ENCODE measurements at places on chromosomes 7 and 10.
A peak's percentile ranks its signal among the peaks of the same experiment; 100 is the strongest.

GRCh38 chr7:15626041-15626440, 60.4 kb downstream of the MEOX2 start:
- no peak for DNase-seq

GRCh38 chr10:79170993-79171392, 102.2 kb downstream of the ZMIZ1 start:
- DNase-seq = no peak

DNA sequence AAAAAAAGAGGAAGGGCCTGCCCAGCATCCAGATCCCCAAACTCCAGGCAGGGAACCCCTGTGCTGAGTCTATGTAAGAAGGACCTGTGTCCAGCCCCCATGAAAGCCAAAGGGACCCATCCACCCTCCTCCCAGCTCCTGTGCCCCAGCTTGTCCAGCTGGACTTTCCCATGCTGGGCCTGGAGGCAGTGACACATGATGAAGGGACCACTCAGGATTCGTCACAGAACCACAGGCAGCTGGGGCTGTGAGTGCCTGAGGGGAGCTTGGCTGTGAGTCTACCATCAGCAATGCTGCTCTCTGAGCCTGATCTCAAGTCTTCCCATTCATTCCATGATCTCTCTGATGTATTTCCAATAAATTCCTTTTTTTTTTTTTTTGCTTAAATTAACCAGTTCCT, 36.2 kb upstream of the MNX1 start:
- DNase-seq = no peak

DNA sequence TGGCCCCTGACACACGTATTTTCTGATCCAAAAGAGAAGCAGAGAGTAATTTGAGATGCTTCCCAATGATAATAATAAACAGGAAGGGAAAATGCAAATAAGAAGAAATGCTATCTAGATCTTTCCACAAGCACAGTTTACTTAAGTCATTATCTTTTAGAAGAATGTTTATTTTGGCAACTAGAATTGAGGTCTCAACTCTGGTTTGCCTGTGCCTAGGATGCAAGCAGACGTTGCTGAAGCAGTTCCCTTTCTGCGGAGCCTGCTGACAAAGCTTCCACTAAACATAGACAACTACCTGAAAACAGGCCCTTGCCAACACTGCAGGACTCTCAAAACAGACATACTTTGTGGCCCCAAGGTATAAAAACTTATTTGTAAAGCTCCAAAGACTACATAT, 315.8 kb upstream of the POM121L12 start:
- DNase-seq = no peak

DNA sequence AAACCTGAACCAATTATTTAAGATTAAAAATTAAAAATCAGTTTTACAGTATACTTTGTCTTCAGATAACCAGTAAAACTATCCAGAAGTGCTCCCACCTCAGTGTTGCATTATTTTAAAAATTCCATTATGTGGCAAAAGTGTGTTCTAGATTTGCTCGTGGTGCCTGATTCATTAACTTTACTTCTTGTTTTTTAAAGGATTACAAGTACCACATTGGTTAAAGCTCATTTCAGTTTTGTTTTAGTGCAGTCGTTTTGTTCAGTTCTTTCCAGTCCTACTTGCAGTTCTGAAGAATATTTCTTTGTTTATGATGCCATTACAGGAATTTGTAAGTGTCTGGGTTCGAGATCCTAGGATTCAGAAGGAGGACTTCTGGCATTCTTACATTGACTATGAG, 69.0 kb downstream of the SNX10 start:
- peak; percentile 88 for DNase-seq

GRCh38 chr7:30157204-30157603, 22.4 kb downstream of the MTURN start:
- no peak for DNase-seq

DNA sequence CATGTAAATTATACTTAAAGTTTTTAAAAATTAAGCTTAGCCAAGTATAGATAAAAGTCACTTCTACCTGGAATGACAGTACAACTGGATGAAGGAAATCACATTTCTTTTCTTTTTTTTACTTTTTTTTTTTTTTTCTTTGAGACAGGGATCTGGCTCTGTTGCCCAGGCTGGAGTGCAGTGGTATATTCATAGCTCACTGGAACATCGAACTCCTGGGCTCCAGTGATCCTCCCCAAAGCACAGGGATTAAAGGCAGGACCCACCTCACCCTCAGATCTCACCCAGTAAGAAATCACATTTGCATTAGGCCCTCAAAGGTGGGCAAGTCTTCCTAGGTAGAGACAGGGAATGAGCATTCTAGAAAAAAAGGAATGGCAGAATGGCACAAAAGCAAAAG, 69.5 kb upstream of the C1GALT1 start:
- DNase-seq = no peak

- no peak for DNase-seq
Observed at GRCh38 chr10:130371666-130372065, 235.5 kb downstream of the GLRX3 start.

GRCh38 chr7:23405240-23405618, 65.1 kb downstream of the IGF2BP3 start:
- DNase-seq = no peak

DNA sequence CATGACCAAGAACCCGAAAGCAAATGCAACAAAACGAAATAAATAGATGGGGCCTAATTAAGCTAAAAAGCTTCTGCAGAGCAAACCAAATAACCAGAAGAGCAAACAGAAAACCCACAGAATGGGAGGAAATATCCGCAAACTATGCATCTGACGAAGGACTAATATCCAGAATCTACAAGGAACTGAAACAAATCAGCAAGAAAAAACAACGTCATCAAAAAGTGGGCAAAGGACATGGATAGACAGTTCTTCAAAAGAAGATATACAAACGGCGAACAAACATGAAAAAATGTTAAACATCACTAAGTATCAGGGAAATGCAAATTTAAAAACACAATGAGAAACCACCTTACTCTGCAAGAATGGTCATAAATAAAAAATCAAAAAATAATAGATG, 35.3 kb upstream of the CACUL1 start:
- peak; percentile 28 for DNase-seq

- DNase-seq = no peak
Observed at GRCh38 chr10:38093816-38094157, 350 bp upstream of the ZNF37A start.

- DNase-seq = no peak
Observed at GRCh38 chr10:126663328-126663727, 7.2 kb downstream of the C10orf90 start.

- no peak for DNase-seq
Observed at GRCh38 chr7:37333075-37333474, 115.6 kb downstream of the ELMO1 start.

DNA sequence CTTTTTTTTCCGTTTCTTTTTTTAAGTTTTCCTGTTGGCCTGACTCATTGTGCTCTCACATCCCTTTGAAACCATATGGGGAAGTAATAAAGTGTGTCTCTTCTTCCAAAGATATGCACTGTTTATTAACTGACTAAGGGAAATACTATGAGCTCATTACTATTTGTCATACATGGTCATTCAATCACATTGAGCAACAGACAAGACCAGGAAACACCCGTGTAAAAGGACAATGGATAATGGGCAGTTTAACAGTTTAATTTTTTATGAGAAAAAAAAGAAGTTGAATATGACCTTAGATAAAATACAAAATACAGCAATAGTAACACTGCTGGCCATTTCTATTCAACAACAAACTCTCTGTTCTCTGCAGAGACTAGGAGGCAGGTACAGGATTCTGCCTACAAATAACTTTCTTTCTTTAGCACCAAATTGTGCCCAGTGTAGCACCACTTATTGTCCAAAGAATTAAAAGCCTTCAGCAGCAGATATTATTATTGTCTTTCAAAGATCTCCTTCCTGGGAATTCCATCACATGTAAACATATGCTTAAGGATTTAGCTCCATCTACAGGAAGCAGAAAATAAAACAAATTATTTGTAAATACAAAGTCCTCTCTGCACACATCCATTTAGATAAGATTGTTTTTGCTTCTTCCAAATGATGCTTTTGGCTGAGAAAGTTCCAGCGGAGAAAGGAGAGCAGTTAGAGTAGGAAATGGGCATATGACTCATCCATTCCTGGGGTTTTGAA, 55.0 kb upstream of the AKR1E2 start:
- DNase-seq = peak; percentile 91

DNA sequence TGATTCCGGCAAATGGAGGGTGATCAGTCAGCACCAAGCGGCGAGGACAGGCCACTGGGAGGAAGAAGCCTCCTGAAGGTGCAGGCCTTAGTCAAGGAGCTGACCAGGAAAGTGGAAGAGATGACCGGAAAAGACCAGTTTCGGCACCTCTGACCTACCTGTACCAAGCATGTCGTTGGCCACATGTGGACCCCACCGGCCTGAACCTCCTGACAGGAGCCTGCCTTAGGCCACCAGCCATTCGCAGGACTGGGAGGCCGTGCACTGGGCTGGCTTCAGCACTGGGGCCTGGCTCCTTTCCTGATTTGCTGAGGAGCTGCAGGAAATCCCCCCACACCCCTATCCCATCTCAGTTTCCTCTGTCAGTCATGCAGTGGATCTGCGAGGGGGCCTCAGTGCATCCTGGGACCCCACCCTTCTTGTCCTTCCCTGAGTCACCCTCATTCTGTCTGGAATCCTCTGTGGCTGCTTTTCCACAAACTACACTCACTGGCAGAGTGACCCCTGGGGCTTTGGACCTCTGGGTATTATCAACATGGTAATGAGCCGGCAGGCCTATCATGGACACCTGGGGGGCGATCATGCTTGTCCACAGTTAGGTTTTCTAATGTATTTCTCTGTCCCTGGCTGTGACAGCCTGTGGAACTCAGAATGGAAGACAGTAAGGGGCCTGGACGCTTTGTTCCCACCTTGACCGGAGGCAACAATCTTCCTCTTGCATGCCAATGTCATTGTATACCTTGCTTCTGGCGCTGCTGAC, 33.0 kb downstream of the RAMP3 start:
- no peak for DNase-seq

GRCh38 chr7:42552227-42552626, 315.2 kb upstream of the GLI3 start:
- no peak for DNase-seq

DNA sequence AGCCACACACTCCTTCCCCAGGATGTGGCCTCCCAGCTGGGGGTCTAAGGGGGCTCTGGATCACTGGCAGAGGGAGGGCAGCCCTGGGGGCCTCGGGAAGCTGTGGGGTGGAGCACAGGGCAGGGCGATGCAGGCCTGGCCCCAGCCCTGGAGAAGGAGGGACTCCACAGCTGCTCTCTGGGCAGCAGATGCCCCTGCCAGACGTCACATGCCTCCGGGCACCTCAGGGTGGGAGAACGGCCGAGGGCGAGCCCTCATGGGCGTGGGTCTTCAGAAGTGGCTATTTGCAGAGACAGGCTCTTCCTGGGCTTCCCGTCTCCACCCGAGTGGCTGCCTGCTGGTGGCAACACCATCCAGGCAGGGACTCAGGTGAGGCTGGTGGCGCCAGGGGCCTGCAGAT, 16.0 kb upstream of the ADGRA1 start:
- no peak for DNase-seq

- no peak for DNase-seq
Observed at GRCh38 chr7:101226721-101227120, 8.8 kb downstream of the ZNHIT1 start.

GRCh38 chr7:4682621-4683042, 537 bp downstream of the FOXK1 start:
- DNase-seq = peak; percentile 51

- no peak for DNase-seq
Observed at GRCh38 chr10:32459051-32459698, 13.2 kb downstream of the CCDC7 start.

- no peak for DNase-seq
Observed at GRCh38 chr7:104240401-104240800, 32.6 kb upstream of the ORC5 start.

GRCh38 chr10:100895346-100895745, 17.4 kb upstream of the SLF2 start:
- DNase-seq = no peak

- no peak for DNase-seq
Observed at GRCh38 chr10:85741626-85742300, 624.8 kb downstream of the GRID1 start.

- no peak for DNase-seq
Observed at GRCh38 chr7:118436663-118437062, 212.2 kb downstream of the ANKRD7 start.

GRCh38 chr7:135716677-135717238, 11.2 kb downstream of the SLC13A4 start:
- no peak for DNase-seq

DNA sequence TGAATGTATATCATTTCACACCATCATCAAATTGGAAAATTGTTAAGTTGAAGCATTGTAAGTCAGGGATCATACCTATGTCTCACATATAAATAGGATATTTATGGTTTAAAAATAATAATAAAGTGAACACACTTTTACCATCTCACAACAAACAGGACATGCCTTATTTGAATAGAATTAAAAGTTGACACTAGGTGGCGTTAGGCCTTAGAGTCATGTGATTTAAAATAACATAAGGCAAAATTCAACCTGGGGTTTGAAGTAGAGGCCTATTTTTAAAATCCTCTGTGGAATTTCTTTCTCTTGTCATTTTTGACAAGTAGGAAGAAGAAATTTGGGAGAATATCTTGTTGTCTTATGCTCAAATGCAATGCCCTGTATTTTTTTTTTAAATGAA, 184.7 kb upstream of the PCDH15 start:
- DNase-seq = no peak

DNA sequence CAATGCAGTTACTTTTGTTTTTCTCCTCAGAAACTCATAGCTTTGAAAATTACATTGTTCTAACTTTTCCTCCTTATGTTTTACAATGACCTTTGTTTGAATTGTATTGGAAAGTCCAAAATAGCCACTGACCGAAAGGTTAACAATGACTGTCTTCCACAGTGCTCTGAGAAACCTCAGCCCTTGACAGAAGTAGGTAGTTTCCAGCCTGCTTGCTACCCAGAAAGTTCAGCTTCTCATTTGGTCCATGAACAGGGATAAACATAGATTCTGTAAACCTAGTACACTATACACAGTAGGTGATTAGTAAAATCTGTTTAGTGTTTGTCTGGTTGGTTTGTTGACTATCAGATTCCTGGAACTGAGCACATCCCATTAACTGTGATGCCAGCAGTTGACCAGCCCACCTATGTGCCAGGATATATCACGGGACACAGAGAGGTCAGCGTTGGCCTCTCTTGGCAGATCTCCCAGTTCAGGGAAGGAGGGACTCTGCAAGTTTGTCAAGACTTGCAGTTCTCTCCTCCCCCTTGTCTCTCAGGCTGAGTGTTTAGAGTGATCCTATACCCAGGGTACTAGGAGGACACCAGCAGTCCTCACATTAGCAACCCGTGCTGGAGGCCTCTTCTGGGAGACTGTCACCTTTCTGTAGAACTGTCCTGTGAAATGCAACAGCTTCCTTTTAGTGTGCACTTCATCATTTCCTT, 297.6 kb downstream of the ARHGAP12 start:
- no peak for DNase-seq

DNA sequence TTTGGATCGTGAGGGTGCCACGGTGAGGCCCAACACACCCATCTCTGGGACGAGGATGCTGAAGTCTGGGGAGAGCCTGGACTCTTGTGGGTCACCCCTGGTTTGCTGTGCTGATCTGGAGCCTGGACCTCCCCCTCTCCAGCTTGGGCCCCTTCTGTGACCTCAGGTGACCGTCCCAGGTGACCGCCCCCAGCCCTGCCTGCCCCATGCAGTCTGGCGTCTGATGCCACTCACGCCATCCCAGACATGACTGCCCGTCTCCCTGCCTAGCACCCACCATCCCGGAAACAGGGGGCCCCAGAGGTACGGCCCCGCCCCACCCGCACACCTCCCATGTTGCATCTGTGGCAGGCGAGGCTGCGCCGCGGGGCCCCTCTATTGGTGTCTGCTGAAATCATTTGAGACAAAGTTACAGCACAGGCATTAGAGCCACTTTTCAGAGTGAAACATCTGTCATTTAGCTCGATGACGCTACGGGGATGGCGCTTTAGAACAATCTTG, 21.1 kb downstream of the UNCX start:
- no peak for DNase-seq

- DNase-seq = no peak
Observed at GRCh38 chr10:91627344-91628102, 5.3 kb downstream of the PPP1R3C start.

All from inflammatory macrophage (primary cell).